ENCODE measurements at places on chromosomes 5 and 9.
A peak's percentile ranks its signal among the peaks of the same experiment; 100 is the strongest.

DNA sequence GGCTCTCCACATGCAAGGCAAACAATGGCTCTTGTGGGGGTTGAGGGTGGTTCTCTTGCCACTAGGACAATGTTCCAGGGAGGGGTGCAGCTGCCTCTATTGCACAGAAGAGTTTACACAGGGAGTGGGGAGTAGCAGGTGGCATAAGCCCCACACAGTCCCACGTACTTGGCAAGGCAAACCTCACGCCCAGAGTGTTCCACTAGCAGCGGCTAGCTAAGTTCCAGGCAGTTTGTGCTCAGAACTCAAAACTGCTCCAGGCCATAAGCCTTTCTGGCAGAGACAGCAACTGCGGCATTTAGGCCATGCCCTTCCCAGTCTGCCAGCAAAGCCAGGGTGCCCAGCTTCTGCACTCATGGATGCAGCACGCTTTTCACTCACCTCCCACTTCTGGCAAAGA is 29.0 kb upstream of the BTNL3 start:
- no peak for DNase-seq
- no peaks in the 10 kb centered on the region for H3K4me1 ChIP-seq
- H3K27ac ChIP-seq, result no peak overlapping the region
- H3K27me3 ChIP-seq, result no peaks in the 10 kb centered on the region
- no peak overlapping the region for H3K4me3 ChIP-seq

GRCh38 chr9:134461426-134461982 is 135.2 kb downstream of the RXRA start:
- DNase-seq, result no peak
- H3K4me1 ChIP-seq, result no peaks in the 10 kb centered on the region
- H3K27me3 ChIP-seq, result no peaks in the 10 kb centered on the region

GRCh38 chr5:60699288-60699608 is 718 bp downstream of the DEPDC1B start:
- H3K27ac ChIP-seq, result peak overlapping the region; percentile 50
- no peak for DNase-seq
- H3K36me3 ChIP-seq, result no peaks in the 10 kb centered on the region

DNA sequence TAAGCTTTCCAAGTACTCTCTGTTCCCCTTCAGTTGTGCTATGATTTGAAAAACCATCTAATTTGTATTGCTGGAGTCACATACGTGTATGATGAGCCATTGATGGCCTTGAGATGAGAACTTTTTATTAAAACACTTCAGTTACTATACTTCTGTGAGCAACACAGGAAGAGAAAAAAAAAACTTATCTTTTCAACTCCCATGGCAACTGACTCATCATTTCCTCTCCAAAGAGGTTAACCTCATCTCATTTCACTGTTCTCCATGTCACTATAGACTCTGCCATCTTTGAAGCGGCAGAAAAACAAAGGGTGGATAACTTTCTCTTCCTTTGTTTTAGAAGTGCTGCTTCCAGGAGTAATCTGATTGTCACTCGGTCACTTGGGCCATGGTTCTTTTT is 104.3 kb upstream of the PCSK1 start:
- H3K4me3 ChIP-seq, result no peak overlapping the region
- no peaks in the 10 kb centered on the region for H3K36me3 ChIP-seq
- H3K27me3 ChIP-seq, result no peaks in the 10 kb centered on the region
- H3K27ac ChIP-seq, result no peak overlapping the region
- no peak for DNase-seq
- no peaks in the 10 kb centered on the region for H3K4me1 ChIP-seq

DNA sequence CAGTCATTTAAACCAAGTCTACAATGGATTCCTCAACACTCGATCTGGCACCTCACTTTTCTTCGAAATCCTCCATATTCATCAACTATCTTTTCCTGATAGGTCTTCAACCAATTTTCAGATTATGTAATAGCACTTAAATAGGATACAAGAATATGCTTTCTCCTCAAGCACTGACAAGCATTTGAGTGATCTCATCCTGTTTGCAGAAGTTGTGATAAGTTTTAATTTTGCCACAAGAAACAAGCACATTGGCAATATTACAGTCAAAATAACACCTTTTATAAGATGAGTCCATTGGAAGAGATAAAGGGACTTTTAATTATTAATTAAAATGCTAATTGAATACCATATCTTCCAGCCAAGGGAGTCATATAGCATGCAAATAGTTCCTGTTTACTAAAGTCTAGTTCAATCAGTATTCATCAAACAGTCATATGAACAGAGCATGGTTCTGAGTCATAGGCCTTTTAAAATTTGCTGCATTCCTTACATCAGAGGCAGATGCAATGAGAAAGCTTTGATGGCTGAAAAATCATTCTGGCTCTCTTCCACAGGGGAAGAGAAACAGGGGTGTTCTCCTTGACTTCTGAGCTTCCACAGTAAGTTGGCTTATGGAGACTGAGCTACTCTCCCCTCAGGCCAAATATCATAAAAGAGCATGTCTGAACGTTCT is 32.7 kb upstream of the ZCCHC9 start:
- no peak overlapping the region for H3K4me3 ChIP-seq
- no peak for DNase-seq
- H3K27me3 ChIP-seq, result no peaks in the 10 kb centered on the region
- H3K27ac ChIP-seq, result no peak overlapping the region

DNA sequence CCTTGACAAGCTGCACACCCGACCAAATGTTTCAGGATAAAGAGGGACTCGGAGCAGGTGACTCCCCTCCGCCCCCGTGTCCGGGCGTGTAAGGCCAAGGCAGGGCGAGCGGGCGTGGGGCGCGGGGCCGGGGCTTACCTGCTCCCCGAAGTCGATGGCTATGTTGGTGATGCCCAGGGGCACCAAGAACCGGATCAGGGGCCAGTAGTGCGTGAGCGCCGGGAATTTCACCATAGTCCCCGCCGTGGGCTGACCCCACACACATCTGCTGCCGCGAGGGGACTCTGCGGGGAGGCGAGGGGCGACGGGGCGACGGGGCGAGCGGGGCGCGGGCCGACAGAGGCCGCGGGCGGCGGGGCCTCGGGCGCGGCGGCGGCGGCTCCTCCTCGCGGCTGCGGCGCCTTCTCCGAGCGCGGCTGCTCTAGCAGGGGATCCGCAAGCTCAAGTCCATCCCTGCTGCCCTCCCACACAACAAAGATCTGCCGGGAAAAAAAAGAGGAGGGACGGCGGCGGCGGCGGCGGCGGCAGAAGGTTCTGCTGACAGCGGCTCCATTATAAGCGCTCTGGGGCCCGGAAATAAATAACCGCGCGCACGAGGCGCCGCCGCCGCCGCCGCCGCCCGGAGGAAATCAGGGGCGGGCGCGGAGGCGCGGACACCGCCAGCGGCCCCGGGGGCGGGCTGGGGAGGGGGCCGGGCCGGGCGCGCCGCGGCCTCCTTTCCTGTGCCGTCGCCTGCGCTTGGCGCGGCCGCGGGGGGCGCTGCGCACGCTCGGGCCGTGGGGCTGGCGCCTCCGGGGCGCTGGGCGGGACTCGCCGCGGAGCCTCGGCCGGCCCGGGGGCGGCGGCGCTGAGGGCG is at the start of gene ANKH:
Gene ANKH (minus strand): TSS at position 565 of the 856 bp plus-strand sequence. CDS start 331 bp downstream, at position 234.
- H3K4me3 ChIP-seq, result peak within 1 kb of the TSS; percentile 44
- no peaks in the 10 kb centered on the region for H3K27me3 ChIP-seq
- peaks cover 21% of the 10 kb centered on the region for H3K4me1 ChIP-seq
- H3K36me3 ChIP-seq, result no peaks in the 10 kb centered on the region
- H3K27ac ChIP-seq, result no peak within 1 kb of the TSS

DNA sequence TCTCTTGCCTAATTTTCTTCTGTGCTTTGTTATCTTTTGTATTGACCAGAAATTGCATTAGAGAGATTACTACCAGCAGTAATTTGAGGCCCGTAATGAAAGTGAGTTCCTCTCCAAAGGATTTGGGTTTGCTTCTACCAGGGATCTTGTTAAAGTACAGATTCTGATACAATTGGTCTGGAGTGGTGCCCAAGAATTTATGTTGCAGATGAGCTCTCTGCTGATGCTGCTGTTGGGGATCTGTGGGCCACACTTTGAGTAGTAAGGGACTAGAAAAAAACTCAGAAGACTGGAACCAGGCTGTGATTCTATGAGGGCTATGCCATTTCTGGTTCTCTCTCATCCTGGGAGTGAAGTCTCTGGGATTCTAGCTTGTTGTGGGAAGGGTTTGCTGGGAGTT is 192.2 kb downstream of the SEC61B start:
- no peaks in the 10 kb centered on the region for H3K36me3 ChIP-seq
- DNase-seq, result no peak
- no peaks in the 10 kb centered on the region for H3K27me3 ChIP-seq
- no peak overlapping the region for H3K4me3 ChIP-seq

DNA sequence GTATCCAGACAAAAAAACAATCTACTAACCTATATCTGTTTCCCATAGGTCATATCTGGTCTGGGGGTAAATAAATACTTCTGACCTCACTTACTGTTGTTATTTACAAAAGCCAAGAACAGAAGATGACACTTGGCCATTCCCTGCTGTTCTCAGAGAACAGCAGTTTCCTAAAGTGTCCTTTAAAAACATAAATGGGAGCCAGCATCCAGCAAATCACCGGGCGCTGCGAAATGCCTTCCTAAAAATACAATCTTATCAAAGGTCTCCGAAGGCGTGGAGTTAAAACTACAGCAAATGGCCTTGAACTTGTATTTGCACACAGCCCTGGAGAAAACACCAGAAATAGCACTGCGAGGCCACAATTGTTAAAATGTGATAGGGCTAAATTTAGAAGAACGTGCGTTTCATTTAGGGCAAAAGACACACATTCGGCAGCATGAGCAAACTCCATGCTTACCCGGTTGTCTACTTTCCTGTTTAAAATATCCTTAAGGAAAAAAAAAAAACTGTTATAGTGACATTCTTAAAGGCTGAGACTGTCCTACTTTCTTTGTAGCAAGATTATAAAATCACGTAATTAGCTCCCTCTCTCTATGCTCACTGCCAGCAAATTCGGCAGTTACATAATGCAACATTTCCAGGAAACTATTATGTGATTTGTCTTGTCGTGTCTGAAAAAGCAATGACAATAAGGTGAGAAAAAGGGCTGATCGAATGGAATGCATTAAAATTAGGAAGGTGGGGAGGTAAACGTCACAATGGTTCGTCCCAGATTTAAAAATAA is 1.5 kb downstream of the NFIL3 start:
- no peaks in the 10 kb centered on the region for H3K36me3 ChIP-seq
- H3K4me1 ChIP-seq, result peaks cover 28% of the 10 kb centered on the region
- 0 out of 2 replicates have a peak, but pooled peaks cover 6% of the 10 kb centered on the region for H3K27me3 ChIP-seq
- no peak overlapping the region for H3K27ac ChIP-seq

DNA sequence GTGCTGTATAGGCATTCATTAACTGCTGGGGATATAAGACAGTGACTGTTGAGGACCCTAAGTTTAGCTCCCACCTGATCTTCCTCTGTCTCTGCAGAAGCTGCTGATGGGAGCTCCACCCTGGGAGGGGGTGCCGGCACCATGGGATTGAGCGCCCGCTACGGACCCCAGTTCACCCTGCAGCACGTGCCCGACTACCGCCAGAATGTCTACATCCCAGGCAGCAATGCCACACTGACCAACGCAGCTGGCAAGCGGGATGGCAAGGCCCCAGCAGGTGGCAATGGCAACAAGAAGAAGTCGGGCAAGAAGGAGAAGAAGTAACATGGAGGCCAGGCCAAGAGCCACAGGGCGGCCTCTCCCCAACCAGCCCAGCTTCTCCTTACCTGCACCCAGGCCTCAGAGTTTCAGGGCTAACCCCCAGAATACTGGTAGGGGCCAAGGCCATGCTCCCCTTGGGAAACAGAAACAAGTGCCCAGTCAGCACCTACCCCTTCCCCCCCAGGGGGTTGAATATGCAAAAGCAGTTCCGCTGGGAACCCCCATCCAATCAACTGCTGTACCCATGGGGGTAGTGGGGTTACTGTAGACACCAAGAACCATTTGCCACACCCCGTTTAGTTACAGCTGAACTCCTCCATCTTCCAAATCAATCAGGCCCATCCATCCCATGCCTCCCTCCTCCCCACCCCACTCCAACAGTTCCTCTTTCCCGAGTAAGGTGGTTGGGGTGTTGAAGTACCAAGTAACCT is 22.1 kb downstream of the PCDHGC5 start:
- H3K4me3 ChIP-seq, result peak overlapping the region; percentile 68
- peak; percentile 98 for DNase-seq
- H3K36me3 ChIP-seq, result peaks cover 7% of the 10 kb centered on the region

- H3K27ac ChIP-seq, result no peak overlapping the region
- no peak for DNase-seq
- H3K36me3 ChIP-seq, result peaks cover 6% of the 10 kb centered on the region
- no peak overlapping the region for H3K4me3 ChIP-seq
- H3K4me1 ChIP-seq, result no peaks in the 10 kb centered on the region
Observed at GRCh38 chr5:6775571-6775970, 62.3 kb downstream of the TENT4A start.

GRCh38 chr9:87157366-87158031 is 210.2 kb upstream of the GAS1 start:
- H3K4me3 ChIP-seq, result no peak overlapping the region
- no peak overlapping the region for H3K27ac ChIP-seq
- no peak for DNase-seq
- no peaks in the 10 kb centered on the region for H3K36me3 ChIP-seq
- H3K27me3 ChIP-seq, result no peaks in the 10 kb centered on the region

- H3K4me1 ChIP-seq, result no peaks in the 10 kb centered on the region
- no peak overlapping the region for H3K4me3 ChIP-seq
- no peak overlapping the region for H3K27ac ChIP-seq
- no peaks in the 10 kb centered on the region for H3K27me3 ChIP-seq
- DNase-seq, result no peak
Observed at GRCh38 chr5:181114844-181115778, 15.9 kb downstream of the OR2V1 start.

DNA sequence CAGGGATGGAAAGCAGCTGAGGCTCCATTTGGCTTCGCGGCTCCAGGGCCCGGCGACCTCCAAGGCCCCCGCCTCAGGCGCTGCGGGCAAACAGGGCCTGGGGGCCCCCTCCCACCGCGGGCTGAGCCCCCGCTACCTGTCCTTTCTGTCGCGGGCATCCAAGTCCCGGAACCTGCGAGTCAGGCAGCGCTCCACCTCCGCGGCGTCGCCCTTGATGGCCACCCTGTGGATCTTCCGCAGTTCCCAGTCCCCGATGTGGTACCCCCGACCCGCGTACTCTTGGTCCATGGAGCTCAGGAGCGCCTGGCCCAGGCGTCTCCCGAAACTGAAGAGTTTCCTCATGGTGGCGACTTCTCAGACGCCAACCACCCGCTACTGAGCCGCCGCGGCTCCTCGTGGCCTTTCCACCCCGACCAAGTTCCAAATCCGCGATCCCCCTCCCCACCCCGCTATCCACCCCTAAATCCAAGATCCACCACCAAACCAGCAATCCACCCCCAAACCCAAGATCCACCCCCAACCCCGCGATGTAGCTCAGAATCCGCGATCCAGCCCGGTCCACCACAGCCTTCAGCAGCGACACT is 86.5 kb upstream of the CCDC180 start:
- no peak overlapping the region for H3K4me3 ChIP-seq
- H3K36me3 ChIP-seq, result no peaks in the 10 kb centered on the region
- DNase-seq, result no peak
- no peak overlapping the region for H3K27ac ChIP-seq
- no peaks in the 10 kb centered on the region for H3K27me3 ChIP-seq
- H3K4me1 ChIP-seq, result no peaks in the 10 kb centered on the region

DNA sequence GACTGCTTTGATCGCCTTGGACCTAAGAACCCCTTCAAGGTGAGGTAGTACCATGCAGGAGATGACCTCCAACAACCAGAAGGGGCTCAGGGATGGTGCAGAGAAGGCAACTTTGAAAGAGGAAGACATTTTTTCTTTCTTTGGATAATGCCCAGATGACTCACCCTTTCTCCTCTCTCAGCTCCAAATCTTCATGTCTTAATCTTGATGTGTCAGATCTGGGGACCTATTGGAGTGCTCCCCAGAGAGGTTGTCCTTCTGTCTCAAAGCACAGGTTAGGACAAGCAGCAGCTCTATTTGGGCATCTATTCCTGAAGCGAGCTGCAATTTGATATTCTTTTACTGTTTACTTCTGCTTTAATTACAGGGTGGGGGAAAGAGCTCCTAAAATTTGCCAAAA is 229.9 kb upstream of the MAP3K1 start:
- peaks cover 16% of the 10 kb centered on the region for H3K4me1 ChIP-seq
- no peak for DNase-seq
- no peaks in the 10 kb centered on the region for H3K27me3 ChIP-seq
- H3K36me3 ChIP-seq, result no peaks in the 10 kb centered on the region
- H3K27ac ChIP-seq, result no peak overlapping the region
- no peak overlapping the region for H3K4me3 ChIP-seq

All from Karpas-422 (cell line).